Stimulated activated CD4-positive, alpha-beta T cell treated with anti-CD3 and anti-CD28 coated beads, Interleukin-15, amount 100 ng/mL, for 24 hours (primary cell): ENCODE measurements at places on chromosomes 7 and 10.

DNA sequence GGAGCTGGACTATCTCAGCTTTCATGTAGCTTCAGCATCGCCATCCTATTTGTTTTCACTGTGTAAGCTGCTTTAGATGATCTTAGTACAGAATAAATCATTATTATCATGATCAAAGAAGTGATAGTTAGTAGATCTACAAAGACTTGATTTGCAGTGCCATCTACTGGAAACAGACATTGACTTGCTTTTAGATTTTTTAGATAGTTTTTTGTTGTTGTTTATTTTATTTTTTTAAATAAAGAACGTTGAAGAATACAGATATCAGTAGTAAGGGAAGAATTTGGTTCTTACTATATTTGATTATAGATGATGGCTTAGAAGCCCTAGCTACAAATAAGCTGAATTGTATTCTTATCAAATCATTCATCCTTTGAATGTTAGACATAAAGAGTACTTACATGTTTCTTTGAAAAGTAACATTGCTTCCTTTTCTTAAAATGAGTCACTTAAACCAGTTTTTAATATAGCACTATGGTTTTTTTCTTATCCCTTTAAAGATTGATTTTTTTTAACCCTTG, 6.3 kb upstream of the SFMBT2 start:
- DNase-seq = no peak

- no peak for DNase-seq
Measured at GRCh38 chr10:3986493-3987142, 201.6 kb upstream of the KLF6 start.

DNA sequence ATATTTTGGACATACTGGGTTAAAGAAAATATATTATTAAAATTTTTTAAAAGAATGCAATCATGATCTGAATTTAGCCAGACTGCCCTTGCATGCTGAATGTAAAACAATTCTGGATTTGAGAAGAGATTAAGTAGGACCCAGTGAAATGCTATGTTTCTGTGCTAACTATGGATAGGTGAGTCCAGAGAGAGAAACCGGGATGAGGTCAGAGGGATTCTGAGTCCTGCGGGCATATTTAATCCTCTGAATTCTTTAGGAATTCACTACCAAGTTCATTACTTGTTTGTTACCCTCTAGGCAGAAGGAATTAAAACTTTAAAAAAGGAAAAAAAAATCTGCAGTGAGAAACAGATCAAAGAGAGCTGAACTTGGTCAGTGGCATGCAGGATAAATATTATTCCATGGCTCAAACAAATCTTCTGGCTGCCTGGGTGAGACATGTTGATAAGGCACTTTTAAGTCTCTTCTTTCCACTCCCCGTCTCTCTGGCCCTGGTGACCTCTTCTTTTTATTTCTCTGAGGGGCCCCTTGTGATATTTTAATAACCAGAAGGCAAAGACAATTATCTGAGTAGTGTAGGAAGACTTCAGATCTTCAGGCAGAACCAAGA, 50.2 kb upstream of the LYZL1 start:
- DNase-seq = no peak

DNA sequence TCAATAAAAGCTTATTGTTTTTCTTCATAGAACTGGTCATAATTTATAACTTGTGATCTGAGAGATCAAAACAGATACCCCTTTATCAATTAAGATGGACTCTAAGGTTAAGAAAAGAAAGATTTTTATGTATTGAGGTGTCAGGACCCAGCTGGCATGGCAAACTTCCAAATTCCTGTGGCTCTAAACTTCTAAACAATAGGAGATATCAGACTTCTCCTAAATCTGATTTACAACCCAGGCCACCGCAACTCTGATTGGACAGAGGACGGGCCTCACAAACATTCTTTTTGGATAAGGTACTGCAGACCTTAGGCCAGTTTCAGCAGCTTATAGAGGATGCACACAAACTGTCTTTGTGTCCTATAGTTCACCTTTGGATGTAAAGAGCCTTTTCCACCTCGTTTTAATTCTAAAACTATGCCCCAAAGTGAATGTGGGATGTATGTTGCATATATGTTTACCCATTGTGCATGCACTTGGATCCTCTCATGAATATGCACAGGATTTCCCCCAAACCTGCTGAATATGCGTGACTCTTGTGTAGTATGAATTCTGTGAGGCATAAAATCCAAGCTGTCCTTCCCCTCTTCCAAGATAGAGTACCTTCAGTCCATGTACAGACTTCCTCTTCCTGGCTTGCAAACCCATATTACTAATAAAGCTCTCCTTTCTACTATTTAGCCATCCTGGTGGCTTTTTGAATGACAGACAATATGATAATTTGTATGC, 69.0 kb downstream of the ELMO1 start:
- DNase-seq = no peak

- DNase-seq = no peak
Measured at GRCh38 chr10:77529050-77529576, 108.5 kb downstream of the KCNMA1 start.

DNA sequence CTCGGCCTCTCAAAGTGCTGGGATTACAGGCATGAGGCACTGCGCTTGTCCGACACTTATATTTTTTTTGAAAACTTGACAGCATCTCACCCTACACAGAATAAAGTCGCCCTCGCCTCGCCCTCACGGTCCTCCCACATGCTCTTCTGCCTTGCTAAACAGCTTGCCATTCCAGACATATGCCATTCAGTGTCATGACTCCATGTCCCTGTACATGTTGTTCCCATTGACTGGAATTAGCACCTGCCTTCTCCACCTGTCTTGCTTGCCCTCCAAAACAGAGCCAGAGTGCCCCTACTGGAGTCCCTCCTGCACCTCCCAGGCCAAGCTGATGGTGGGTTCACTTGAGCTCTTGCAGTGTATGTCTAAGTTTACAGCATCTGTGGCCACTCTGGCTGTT, 6.2 kb downstream of the NIPSNAP2 start:
- no peak for DNase-seq

- no peak for DNase-seq
Measured at GRCh38 chr7:51949726-51950644, 633.4 kb upstream of the COBL start.
